ENCODE measurements at places on chromosomes 3 and 15. TPM values are rescaled to one million over a fixed set of nuclear protein-coding genes. Genes with fewer than 3 reads are reported as not detected.

EXD1 gene
- not detected for total RNA-seq

MEGF11 gene
- total RNA-seq = not detected

CAMKV gene
- not detected for total RNA-seq

DNA sequence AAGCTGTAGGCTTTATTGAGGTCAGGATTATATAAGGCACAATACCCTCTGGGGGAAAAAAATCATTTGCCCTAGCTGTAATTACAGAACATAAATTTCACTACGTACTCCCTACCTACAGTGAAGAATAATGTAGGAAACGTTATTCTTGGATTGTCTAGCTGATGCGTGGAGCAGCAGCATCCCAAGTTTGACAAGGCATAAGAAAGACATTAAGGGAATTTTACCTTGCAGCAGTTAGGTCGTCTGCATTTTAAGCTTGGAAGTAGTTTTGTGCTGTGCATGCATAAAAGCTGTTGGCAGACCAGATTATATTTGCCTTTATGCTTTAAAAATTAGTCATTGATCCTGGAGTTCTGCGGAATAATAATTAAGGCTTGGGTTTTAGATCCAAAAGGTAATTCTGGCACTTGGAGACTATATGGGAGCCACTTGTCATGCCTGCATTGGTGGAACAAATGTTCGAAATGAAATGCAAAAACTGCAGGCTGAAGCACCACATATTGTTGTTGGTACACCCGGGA lies 2.2 kb downstream of the EIF4A2 start:
- H3K4me3 ChIP-seq = peak overlapping the region; percentile 88
- no peak for DNase-seq
- no peaks in the 10 kb centered on the region for H3K27me3 ChIP-seq
- peaks cover 50% of the 10 kb centered on the region for H3K4me1 ChIP-seq

ELL3 gene
- total RNA-seq = 2.0 TPM

DNA sequence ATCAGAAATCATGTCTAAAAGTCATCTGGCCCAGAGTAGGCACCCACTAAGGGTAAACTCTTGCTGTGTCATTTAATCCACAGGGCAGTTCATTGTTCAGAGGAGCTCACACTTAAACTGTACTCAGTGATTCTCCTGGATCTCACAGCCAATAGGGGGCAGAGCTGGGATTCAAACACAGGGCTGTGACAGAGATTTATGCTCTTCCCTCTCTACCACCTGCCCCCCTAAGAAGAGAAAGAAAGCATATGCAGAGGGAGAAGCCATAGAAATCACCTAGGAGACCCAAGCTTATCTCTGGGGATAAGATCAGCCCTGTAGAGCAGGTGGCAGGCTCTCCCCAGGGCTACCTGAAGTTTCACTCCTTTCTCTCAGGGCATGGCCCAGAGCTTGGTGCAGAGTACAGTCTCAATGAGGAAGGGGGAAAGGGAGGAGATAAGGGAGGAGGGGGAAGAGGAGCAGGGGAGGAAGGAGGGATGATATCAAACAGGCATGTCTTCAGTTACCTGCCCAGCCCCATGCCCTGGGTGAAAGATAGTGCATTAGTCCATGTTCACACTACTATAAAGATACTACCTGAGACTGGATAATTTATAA lies 51.8 kb upstream of the ADPGK start:
- no peak overlapping the region for H3K4me3 ChIP-seq
- H3K36me3 ChIP-seq = no peaks in the 10 kb centered on the region
- no peaks in the 10 kb centered on the region for H3K4me1 ChIP-seq
- no peaks in the 10 kb centered on the region for H3K27me3 ChIP-seq

DNA sequence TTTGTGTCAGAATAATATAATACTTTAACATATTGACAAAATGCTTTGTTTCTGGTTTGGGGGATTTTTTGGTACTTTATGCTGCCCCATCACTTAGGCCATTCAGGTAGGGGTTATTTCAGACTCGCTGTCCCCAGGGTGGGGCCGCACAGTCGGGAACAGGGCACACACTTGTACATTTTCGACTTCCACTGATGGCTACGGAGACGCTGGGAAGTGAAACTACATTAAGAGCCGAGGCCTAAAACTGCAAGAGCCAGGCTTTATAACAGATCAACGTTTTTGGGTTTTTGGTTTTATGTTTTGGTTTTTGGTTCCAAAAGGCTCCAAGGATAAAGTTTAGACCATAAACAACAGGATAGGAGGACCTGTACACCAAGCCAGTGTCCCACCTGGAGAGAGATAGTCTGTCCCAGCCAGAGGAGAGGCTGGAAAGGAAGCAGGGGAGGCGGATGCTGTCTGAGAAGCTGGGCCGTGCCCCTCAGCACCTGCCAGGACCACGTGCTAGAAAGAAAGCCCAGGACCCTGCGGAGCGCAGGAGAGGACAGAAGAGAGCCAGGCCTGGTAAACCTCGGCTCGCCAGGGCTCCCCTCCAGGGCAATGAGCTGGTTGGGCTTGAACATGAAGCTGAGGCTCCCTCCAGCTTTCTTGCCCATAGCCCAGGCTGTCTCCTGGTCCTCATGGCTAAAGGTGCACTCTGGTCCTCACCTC lies 111.7 kb downstream of the CHSY1 start:
- H3K27me3 ChIP-seq = no peaks in the 10 kb centered on the region
- H3K4me3 ChIP-seq = no peak overlapping the region
- no peak for DNase-seq
- H3K4me1 ChIP-seq = peaks cover 7% of the 10 kb centered on the region

- DNase-seq = peak; percentile 14
- H3K27ac ChIP-seq = no peak overlapping the region
- H3K4me1 ChIP-seq = no peaks in the 10 kb centered on the region
- no peaks in the 10 kb centered on the region for H3K36me3 ChIP-seq
- no peak overlapping the region for H3K4me3 ChIP-seq
Observed at GRCh38 chr3:193040836-193041672, 123.4 kb upstream of the MB21D2 start.

DNA sequence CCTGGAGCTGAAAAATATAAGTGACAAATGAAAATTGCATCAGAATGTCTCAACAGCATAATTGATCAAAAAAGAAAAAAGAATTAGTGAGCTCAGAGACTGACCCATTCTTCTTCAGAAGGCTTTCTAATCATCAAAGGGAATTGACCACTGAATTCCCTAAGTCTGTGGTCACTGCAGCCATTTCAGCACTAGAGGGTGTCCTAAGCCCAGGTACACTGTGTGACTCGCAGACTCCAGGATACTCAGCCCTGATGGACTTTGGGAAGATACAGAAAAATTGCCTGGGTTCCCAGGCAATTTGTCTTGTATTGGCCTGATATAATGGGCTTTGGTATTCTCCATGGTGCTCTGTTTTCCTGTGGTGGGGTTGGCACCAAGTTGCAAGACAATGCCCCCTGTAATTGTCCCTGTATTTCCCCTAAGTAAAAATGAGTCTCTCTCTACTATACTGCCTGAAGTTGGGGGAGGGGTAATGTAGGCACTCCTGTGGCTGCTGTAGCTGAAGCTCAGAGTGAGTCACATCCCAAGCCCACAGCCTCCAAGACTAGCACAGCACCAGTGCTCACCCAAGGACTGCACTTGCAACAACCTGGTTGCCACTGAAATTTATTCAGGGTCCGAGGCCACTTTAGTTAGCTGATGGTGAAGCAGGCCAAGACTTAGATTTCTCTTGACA lies 256.0 kb upstream of the STAC start:
- no peaks in the 10 kb centered on the region for H3K4me1 ChIP-seq
- H3K27ac ChIP-seq = no peak overlapping the region
- no peaks in the 10 kb centered on the region for H3K36me3 ChIP-seq
- H3K27me3 ChIP-seq = no peaks in the 10 kb centered on the region

DNA sequence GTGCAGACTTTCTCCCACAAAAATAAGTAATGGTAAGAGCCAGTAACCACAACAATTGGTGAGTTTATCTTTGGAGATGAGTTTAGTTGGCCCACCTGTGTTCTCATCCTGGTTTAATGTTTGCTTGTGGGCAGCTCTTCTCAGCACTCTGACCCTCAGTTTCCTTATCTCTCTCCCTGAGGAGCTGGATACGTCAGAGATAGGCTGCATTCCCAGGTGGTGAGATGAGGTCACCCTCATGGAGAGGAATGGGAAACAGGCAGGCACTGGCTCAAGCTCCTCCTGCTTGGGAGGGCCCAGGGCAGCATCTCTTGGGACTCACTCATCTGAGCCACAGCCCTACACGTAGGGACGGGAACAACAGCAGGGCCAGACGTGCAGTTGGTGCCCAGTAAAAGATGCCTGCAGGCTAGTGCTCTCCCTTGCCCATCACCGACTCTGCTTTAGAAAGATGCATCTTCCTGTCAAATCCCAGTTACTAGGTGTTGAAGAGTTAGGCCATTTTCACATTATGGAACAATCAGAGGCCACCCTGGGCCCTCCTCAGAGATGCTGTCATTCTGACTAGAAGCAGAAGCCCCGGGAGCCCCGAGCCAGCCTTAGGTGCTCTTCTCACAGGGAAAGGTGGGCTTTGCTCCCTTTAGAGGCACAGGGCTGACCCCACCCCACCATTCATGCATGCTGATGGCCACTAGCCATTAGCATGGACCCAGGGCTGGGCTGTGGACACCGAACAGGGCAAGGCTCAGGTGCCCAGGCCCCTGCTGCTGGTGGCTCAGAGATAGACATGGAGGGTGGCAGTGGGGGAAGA lies 59.7 kb downstream of the GRIP2 start:
- no peak for DNase-seq
- no peaks in the 10 kb centered on the region for H3K4me1 ChIP-seq
- H3K27ac ChIP-seq = no peak overlapping the region
- H3K27me3 ChIP-seq = no peaks in the 10 kb centered on the region
- H3K36me3 ChIP-seq = peaks cover 97% of the 10 kb centered on the region

DNA sequence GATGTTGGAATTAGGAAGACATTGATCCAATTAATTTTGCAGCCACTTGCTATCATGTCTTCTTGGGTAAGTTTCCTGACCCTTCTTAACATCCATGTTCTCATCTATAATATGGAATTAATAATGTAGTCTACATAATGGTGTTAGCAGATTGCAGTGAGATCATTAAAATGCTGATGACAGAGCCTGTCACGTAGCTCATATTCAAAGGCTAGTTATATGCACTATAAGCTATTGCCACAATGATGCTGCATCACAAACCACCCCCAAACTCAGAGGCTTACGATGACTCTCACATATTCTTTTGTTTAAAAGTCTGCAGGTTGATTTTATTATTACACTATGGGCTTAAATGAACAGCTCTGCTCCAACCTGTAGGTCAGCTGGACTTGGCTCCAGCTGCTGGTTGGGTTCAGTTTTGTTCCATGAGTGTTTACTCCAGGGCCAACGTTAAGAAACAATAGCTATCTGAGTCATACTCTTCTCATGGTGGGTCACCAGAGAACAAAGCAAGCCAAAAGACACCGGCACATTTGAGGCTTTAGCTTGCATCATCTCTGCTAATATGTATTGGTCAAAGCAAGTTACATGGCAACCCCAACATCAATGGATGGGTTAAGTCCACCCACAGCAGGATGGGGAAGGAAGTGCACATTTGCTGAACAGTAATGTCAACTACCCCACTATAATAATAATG lies 250.0 kb upstream of the SLCO3A1 start:
- no peak for DNase-seq
- no peak overlapping the region for H3K4me3 ChIP-seq
- H3K27ac ChIP-seq = no peak overlapping the region
- no peaks in the 10 kb centered on the region for H3K36me3 ChIP-seq

DNA sequence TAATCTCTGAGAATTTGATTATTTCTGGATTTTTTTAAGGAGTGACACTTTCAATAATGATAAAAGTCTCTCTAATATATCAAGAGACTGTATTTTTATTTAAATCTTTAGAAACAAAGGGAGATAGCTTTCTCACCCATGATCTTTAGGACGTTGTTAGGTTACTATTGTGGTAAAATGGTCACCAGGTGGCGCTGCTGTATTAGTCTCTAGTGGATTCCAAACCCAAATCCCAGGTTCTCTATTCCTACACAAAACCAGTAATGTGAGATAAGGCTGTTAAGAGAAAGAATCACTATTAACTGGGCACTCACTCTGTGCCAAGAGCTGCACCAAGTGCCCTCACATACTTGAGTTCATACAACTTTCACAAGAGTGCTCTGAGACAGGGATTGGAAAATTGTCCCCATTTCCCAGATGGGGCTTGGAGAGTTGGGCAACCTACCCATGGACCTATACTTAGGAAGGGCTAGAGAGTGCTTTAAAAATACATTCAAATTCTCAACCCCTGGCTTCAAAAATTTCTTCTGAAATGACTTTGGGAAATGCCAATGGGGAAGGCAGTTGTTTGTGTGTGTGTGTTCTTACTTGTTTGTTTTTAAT lies 593.4 kb upstream of the TGFBR2 start:
- no peaks in the 10 kb centered on the region for H3K4me1 ChIP-seq
- no peak overlapping the region for H3K4me3 ChIP-seq
- H3K27ac ChIP-seq = no peak overlapping the region
- H3K36me3 ChIP-seq = no peaks in the 10 kb centered on the region
- DNase-seq = peak; percentile 26

DNA sequence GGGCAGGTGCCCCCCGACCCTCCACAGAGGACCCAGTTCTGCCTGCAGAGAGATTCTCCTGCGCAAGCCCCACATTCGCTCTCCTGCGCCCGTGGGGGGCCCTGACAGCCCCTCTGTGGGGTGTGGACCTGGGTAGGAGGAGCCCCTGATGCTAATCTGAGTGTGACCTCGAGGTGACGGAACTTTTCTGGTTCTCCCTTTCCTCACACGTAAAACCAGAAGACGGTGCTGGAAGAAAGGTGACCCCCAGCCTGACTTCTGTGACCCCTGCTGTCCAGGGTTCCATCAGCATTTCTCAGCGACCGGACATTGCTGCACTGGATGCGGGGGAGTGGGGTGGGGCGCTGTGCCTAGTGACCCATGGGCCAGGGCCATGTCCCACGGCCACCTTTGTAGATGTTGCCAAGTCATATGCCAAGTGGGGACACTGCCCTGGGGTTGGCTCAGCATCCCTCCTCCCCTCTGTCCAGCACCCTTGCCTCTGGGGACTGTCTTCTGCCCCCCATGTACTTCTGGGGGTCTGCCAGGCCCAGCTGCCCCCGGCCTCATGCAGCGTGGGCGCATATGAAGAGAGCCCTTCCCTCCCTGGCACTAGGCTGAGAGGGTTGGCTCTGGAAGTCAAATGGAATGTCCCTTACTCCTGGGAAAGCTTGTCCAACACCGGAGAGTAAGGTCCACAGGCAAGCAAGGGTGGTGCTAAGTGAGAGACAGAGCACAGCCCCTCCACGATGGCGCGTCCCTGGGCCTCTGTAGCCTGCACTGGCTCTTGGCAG lies 129.1 kb upstream of the MEF2A start:
- DNase-seq = no peak
- H3K4me3 ChIP-seq = no peak overlapping the region
- no peaks in the 10 kb centered on the region for H3K27me3 ChIP-seq
- H3K36me3 ChIP-seq = no peaks in the 10 kb centered on the region

GRCh38 chr3:26422415-26422814 lies 200.2 kb upstream of the LRRC3B start:
- H3K4me1 ChIP-seq = no peaks in the 10 kb centered on the region
- no peaks in the 10 kb centered on the region for H3K36me3 ChIP-seq
- H3K27me3 ChIP-seq = no peaks in the 10 kb centered on the region
- no peak overlapping the region for H3K4me3 ChIP-seq

PLCH1 gene
- 0.56 TPM for total RNA-seq

SUSD5 gene
- total RNA-seq = not detected

DNA sequence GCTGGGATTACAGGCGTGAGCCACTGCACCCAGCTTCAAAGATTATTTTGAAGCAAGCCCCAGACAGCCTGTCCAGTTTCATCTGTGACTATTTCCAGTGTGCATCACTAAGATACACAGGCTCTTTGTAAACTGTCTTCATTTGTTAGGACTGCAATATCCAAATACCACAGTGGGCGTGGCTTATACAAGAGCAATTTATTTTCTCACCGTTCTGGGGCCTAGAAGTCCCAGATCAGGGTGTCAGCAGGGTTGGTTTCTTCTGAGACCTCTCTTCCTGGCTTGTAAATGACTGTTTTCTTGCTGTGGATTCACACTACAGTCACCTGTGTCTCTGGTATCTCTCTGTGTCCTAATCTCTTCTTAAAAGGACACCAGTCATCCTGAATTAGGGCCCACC lies 59.7 kb downstream of the RLBP1 start:
- no peak for DNase-seq
- H3K4me3 ChIP-seq = no peak overlapping the region
- no peaks in the 10 kb centered on the region for H3K27me3 ChIP-seq
- H3K27ac ChIP-seq = no peak overlapping the region

Data from naive thymus-derived CD4-positive, alpha-beta T cell (primary cell).